Kidney (tissue), 22 donors: ENCODE measurements at places on chromosomes 12 and 14. TPM values are rescaled to one million over a fixed set of nuclear protein-coding genes. Genes with fewer than 3 reads are reported as not detected.

GPR84 gene
- 1.7 TPM for total RNA-seq

DNA sequence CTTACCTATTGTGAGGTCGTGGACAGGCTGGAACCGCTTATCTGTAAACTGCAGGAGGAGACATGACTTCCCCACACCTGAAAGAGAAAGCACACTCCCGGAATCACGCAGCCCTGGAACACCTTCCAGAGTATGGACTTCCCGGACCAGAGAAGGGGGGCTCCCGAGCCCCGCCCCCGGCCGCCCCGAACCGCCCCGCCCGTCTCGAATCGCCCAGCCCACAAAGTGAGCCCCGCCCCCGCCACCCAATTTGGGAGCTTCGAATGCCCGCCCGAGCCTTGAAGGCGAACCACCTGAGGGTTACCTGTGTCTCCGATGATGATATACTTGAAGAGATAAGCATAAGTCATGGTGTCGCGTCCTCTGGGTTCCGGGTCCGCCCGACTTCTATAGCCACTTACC, 235 bp downstream of the RAB2B start:
- peak overlapping the region; percentile 94 for H3K4me3 ChIP-seq
- H3K4me1 ChIP-seq, result no peaks in the 10 kb centered on the region
- peak overlapping the region; percentile 88 for H3K27ac ChIP-seq
- H3K27me3 ChIP-seq, result no peaks in the 10 kb centered on the region
- no peak for DNase-seq

- no peaks in the 10 kb centered on the region for H3K4me1 ChIP-seq
- no peaks in the 10 kb centered on the region for H3K36me3 ChIP-seq
- H3K4me3 ChIP-seq, result no peak within 1 kb of the TSS
- peak; percentile 78 for DNase-seq
These were observed at the start of gene AQP6 for GRCh38 chr12:49972641-49973360. Gene AQP6, plus strand, starts transcription at chr12:49972947. Its CDS starts 227 bp downstream, at chr12:49973174.

DNA sequence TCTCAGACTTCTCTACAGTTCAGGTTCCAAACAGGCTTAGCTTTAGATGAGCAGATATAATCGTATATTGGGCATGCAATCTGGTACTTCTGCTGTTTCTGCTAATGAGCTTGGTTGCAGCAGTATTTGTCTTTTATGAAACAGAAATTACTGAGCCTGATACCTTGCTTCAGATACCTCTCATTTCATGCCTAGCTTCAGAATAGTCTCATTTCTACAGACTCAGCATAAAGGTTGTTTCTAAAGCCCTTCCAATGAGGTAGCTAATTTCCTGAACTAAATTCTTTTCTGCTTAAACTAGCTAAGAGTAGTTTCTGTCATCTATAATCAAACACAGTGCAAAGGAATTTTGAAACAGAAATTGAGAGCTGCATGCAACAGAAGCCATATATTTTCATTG, 275.0 kb upstream of the KITLG start:
- no peak overlapping the region for H3K4me3 ChIP-seq
- no peak overlapping the region for H3K27ac ChIP-seq
- no peaks in the 10 kb centered on the region for H3K4me1 ChIP-seq
- DNase-seq, result no peak

KRT75 gene
- total RNA-seq, result not detected
